Thymus (tissue), 14 donors: ENCODE measurements at places on chromosomes 7 and 10. TPM values are rescaled to one million over a fixed set of nuclear protein-coding genes. Genes with fewer than 3 reads are reported as not detected.

DNA sequence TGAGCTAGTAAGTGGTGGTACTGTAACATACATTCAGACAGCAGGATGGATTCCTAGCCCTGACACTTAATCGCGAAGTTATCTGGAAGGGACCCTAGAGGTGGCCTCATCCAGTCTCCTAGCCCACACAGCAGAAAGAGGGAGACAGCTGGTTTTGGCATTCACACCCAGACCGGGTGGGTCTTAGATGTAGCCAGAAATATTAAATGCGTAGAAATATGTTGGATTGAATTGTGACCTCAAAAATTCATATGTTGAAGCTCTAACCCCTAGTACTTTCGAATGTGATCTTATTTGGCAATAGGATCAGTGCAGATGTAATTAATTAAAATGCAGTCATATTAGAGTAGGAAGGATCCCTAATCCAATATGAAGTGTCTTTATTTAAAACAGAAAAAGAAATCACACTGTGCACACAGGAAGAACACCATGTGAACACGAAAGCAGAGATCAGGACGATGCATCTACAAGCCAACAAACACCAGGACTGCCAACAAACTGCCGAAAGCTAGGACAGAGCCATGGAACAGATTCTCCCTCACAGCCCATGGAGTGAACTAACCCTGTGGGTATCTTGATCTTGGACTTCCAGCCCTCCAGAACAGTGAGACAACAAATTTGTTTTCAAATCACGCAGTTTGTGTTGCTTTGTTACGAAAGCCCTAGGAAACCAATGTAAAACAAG, 2.9 kb upstream of the XPNPEP1 start:
- peaks cover 8% of the 10 kb centered on the region for H3K4me1 ChIP-seq
- H3K27ac ChIP-seq = no peak overlapping the region
- no peaks in the 10 kb centered on the region for H3K36me3 ChIP-seq

GRCh38 chr7:98396768-98397167, 4.1 kb downstream of the BAIAP2L1 start:
- H3K36me3 ChIP-seq = no peaks in the 10 kb centered on the region
- no peak for DNase-seq
- H3K27me3 ChIP-seq = peaks cover 23% of the 10 kb centered on the region
- no peak overlapping the region for H3K27ac ChIP-seq
- H3K4me1 ChIP-seq = no peaks in the 10 kb centered on the region

GRCh38 chr10:23512355-23513058, 73.6 kb downstream of the OTUD1 start:
- no peaks in the 10 kb centered on the region for H3K4me1 ChIP-seq
- no peak for DNase-seq
- no peaks in the 10 kb centered on the region for H3K27me3 ChIP-seq
- no peak overlapping the region for H3K27ac ChIP-seq

The PLEKHA8 gene
- total RNA-seq = 5.7 TPM

The FGFBP3 gene
- 0.52 TPM for total RNA-seq

The RAB11FIP2 gene
- total RNA-seq = 17.7 TPM
